ENCODE measurements at places on chromosomes 5 and 9.
A peak's percentile ranks its signal among the peaks of the same experiment; 100 is the strongest.

DNA sequence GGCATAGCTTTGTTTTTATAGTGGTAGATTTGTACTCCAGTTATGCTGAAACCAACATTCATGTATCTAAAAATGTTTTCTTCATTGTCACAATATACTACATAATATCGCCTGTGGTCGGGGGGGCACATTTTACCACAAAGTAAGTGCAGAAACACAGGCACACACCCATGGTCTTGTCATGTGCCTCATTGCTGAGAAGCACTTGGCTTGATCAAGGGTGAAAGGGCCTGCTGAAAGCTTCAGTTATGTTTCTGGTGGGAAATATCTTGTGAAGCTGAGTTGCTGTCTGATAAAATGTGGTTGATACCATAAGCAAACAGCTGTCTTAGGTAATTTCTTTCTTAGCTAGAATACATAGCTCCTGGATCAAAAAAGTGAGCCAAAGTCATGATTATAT is 393.1 kb downstream of the MAN2A1 start:
- no peak for DNase-seq

GRCh38 chr5:56212130-56212879 is 20.8 kb downstream of the ANKRD55 start:
- no peak for DNase-seq

- DNase-seq, result no peak
Observed at GRCh38 chr5:169354263-169354662, 53.3 kb upstream of the SLIT3 start.

DNA sequence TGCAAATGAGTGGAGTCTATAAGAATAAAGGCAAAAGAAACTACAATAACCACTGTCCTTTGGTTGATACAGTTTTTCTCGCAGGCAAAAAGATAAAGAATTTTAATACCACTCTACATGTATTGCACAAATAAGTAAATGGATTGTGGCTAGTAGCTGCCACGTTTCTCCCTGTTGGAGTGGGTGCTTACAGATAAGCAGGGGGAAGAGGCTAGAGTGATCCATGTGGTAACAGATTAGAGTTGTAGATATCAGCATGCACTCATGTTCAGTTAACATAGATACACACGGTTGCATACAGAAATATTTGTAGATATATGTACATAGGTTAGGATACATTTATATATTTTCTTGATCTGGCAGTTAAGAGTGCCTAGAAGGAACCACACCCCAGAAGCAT is 179.5 kb downstream of the ARHGEF28 start:
- DNase-seq, result no peak

GRCh38 chr5:57209316-57210040 is 35.6 kb downstream of the GPBP1 start:
- DNase-seq, result peak; percentile 42

Data from AG10803 (cell line).